ENCODE measurements at places on chromosomes 1 and 21. TPM values are rescaled to one million over a fixed set of nuclear protein-coding genes. Genes with fewer than 3 reads are reported as not detected.

BTBD19 gene
- total RNA-seq = 4.3 TPM

KCNJ10 gene
- 0.15 TPM for total RNA-seq

SLC44A5 gene
- not detected for total RNA-seq

ADAMTSL4 gene
- 0.87 TPM for total RNA-seq

RNF11 gene
- 117 TPM for total RNA-seq

SAMD11 gene
- total RNA-seq = 5.8 TPM

LRRC53 gene
- total RNA-seq = not detected

VHLL gene
- total RNA-seq = 1.1 TPM

CFHR3 gene
- total RNA-seq = not detected

NPR1 gene
- total RNA-seq = 0.84 TPM

SERTAD4 gene
- total RNA-seq = 4.5 TPM

LRRC47 gene
- 102 TPM for total RNA-seq

BCAN gene
- total RNA-seq = not detected

CALML6 gene
- 3.0 TPM for total RNA-seq

ALDH9A1 gene
- 58.8 TPM for total RNA-seq

GPR25 gene
- total RNA-seq = not detected

TNNT2 gene
- total RNA-seq = 1.1 TPM

LRRC39 gene
- 0.84 TPM for total RNA-seq

LIPI gene
- not detected for total RNA-seq

ATP1A4 gene
- 0.04 TPM for total RNA-seq

LSS gene
- 45.7 TPM for total RNA-seq

CHTOP gene
- 112 TPM for total RNA-seq

HLCS gene
- total RNA-seq = 44.1 TPM

IFNLR1 gene
- total RNA-seq = 8.9 TPM

MNDA gene
- not detected for total RNA-seq

GNG12 gene
- 54.1 TPM for total RNA-seq

HSPG2 gene
- total RNA-seq = 56.0 TPM

OR2T35 gene
- not detected for total RNA-seq

CTSS gene
- 0.46 TPM for total RNA-seq

L1TD1 gene
- not detected for total RNA-seq

CHODL gene
- not detected for total RNA-seq

ESRRG gene
- total RNA-seq = 1.7 TPM

EVA1C gene
- total RNA-seq = 16.1 TPM

RYR2 gene
- total RNA-seq = not detected

LCE3D gene
- not detected for total RNA-seq

NCSTN gene
- total RNA-seq = 48.2 TPM

PLEKHA6 gene
- total RNA-seq = 53.8 TPM

DCST1 gene
- not detected for total RNA-seq

WNT9A gene
- total RNA-seq = 36.6 TPM

DENND1B gene
- 7.4 TPM for total RNA-seq

FAM151A gene
- total RNA-seq = not detected

LENEP gene
- not detected for total RNA-seq

SELP gene
- not detected for total RNA-seq

PDE9A gene
- 0.33 TPM for total RNA-seq

EVA1B gene
- 104 TPM for total RNA-seq

COL9A2 gene
- 7.0 TPM for total RNA-seq

TMCC2 gene
- total RNA-seq = 8.7 TPM

MYOG gene
- not detected for total RNA-seq
